ENCODE measurements at places on chromosomes 6 and 20.

GRCh38 chr20:46020555-46020954 lies 8.5 kb upstream of the SLC12A5 start:
- no peak for DNase-seq

DNA sequence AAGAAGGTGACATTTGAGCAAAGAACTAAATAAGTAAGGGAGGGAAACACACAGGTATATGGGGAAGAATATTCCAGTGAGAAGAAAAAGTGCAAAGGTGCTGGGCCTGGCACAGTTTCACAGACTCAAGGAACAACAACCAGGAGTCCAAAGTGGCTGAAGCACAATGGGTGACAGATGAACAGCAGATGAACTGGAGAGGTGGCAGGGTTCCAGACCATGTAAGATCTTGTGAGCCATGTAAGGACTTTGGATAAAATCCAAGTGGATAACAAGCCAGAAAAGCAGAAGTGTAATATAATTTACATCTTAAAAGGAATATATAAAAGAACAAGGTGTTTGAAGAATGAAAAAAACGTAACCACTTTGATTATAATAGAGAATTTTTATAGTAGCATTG lies 87.9 kb downstream of the MMS22L start:
- no peak for DNase-seq

DNA sequence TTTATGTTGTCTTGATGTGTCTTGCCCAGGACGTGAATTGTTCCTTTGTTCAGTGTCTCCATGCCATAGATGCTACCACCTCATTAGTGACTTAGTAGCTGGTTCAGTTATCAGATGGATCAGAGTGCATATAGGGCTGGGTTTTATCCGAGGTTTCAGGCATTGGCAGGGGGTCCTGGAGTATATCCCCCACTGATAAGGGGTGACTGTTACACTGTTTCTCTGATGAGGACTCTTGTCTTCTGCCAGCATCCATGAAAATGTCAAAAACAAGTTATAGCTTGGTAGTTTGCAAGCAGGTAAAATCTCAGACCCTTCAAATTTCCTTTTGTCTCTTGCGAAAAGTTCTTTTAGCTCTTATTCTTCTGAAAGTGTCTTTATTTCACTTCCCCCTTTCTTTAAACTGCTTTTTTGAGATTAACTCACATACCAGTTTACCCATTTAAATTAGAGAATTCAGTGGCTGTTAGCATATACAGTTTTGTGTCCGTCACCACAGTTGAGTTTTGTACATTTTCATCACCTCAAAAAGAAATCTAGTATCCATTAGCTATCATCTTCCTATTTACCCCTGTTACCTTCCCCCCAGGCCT lies 109.2 kb downstream of the CDYL start:
- DNase-seq = no peak

- peak; percentile 61 for DNase-seq
Measured at GRCh38 chr6:145372671-145373151, 362.6 kb downstream of the EPM2A start.

- peak; percentile 58 for DNase-seq
Measured at GRCh38 chr20:46004889-46005473, 3.7 kb upstream of the MMP9 start.

GRCh38 chr20:32474967-32475811 lies 109.9 kb downstream of the NOL4L start:
- DNase-seq = no peak

DNA sequence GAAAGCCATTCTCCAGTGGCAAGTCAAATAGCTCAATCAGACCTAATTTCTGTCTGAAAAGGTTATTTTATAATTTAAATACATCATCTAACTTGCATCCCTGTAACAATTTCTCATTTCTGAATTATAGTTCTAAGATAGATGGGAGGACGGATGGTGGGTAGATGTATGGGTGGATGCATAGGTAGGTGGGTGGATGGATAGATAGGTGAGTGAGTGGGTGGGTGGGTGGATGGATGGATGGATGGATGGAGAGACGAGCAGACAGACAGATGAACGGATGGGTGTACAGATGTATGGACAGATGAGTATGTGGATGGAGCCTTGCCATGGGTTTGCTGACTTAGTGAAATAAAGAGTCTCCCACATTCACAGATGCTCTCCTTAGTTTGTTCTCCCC lies 20.0 kb downstream of the PDE10A start:
- DNase-seq = no peak

- no peak for DNase-seq
Measured at GRCh38 chr20:21031666-21032065, 74.5 kb downstream of the LINC00237 start.

GRCh38 chr20:47665221-47665991 lies 119.9 kb downstream of the SULF2 start:
- DNase-seq = no peak

DNA sequence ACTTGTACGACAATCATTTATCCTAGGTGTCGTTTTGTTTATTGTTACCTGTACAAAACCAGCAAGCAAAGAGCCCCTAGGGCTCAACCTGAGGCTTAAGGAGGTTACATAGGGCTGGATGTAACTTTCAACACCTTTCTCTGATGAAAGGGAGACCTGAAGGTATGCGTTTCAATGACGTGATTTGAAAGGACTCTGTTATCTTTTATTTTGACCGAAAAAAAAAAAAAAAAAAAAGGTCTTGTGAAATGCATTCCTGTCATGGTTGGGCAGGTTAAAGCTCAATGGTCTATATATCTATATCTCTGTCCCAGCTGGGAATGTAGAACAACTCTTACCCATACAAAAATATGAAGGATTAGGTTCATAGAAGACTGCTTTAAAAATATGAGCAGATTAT lies 78.7 kb upstream of the SASH1 start:
- no peak for DNase-seq

DNA sequence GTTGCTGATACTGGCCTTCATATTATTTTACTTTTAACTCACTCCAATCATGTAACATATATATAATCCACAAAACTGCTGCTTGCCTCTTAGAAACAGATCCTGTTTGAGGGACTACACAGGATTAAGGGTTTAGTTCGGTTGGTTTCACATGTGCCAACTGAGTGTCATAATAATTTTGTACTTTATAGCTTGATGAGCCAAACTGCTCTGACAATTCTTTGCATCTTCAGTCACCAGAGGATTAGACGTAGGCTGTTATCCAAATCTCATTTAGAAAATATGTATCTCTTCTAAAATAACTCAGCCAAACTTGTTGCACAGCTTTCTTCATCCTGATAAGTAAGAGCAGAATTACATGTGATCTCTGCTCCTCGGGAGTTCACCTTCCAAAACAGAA lies 643.6 kb upstream of the PTCHD4 start:
- DNase-seq = no peak

GRCh38 chr6:71107911-71108420 lies 151.1 kb upstream of the B3GAT2 start:
- no peak for DNase-seq

- no peak for DNase-seq
Measured at GRCh38 chr20:6513599-6513998, 253.9 kb upstream of the BMP2 start.

GRCh38 chr6:128672023-128672422 lies 151.6 kb upstream of the PTPRK start:
- DNase-seq = no peak
